Activated CD4-positive, alpha-beta T cell treated with anti-CD3 and anti-CD28 coated beads, Interleukin-2, amount 10 ng/mL, durations not matched to agents 24 days and 14 days (primary cell): ENCODE measurements at places on chromosomes 3 and 15. TPM values are rescaled to one million over a fixed set of nuclear protein-coding genes. Genes with fewer than 3 reads are reported as not detected.
A peak's percentile ranks its signal among the peaks of the same experiment; 100 is the strongest.

Gene IL20RB
- 1.5 and 1.8 TPM in 2 replicates for total RNA-seq

Gene LIPC
- 0.80 and 0.93 TPM in 2 replicates for total RNA-seq

- no peak overlapping the region for H3K27ac ChIP-seq
- H3K27me3 ChIP-seq, result peaks cover 12% of the 10 kb centered on the region
- H3K4me3 ChIP-seq, result no peak overlapping the region
Measured at GRCh38 chr3:41033956-41034519, 165.3 kb upstream of the CTNNB1 start.

GRCh38 chr3:49173116-49173791 is 1.9 kb downstream of the KLHDC8B start:
- H3K27ac ChIP-seq, result no peak overlapping the region
- no peak for DNase-seq

- H3K4me3 ChIP-seq, result no peak overlapping the region
- H3K4me1 ChIP-seq, result peaks cover 43% of the 10 kb centered on the region
- peaks cover 2% of the 10 kb centered on the region for H3K36me3 ChIP-seq
- H3K27ac ChIP-seq, result no peak overlapping the region
- peaks cover 2% of the 10 kb centered on the region for H3K27me3 ChIP-seq
- no peak for DNase-seq
Measured at GRCh38 chr3:143851331-143852017, 3.2 kb upstream of the SLC9A9 start.

Gene AP3B2
- total RNA-seq, result not detected in 2 replicates

DNA sequence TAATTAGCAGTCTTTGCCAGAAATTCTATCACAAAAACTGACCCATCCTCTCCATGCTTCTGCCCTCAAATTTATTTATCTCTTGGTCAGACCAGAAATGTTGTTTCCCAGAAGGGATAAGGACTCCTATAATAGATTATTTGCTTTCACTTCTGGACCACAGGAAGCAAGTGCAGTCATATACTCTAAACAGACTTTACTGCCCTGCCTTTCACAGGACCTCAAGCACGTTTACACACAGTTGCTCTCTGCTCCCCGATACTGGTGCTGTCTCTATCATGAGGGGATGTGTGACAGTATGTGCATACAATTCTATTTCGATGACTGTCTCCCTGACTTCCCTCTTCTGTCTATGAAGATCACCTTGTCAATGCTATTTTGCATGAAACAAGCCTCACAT is 205.5 kb upstream of the TGFBR2 start:
- H3K36me3 ChIP-seq, result peaks cover 2% of the 10 kb centered on the region
- DNase-seq, result no peak
- peaks cover 11% of the 10 kb centered on the region for H3K4me1 ChIP-seq
- peaks cover 1% of the 10 kb centered on the region for H3K27me3 ChIP-seq
- no peak overlapping the region for H3K27ac ChIP-seq
- no peak overlapping the region for H3K4me3 ChIP-seq

- H3K36me3 ChIP-seq, result no peaks in the 10 kb centered on the region
- H3K4me3 ChIP-seq, result no peak overlapping the region
- no peak overlapping the region for H3K27ac ChIP-seq
- peak; percentile 90 for DNase-seq
Measured at GRCh38 chr3:42539871-42540714, 37.6 kb downstream of the VIPR1 start.

DNA sequence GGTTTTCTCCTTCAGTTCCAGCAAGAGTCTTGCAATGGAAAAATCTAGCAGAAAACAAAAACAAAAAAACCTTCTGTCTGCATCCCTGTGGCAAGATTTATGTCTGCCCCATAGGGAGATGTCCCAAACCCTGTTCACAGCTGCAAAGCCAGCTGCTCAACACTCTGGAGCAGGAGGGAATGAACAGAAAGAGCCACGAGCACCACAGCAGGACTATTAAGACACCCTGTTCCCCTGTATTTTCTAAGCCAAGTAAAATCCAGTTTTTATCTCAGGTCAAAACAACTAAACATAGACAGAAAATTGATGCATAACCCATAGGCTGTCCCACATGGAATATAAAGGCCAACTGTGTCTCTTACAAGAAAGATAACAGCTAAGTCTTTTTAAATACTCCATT is 357.9 kb downstream of the LSAMP start:
- no peak overlapping the region for H3K27ac ChIP-seq
- H3K4me3 ChIP-seq, result no peak overlapping the region
- no peaks in the 10 kb centered on the region for H3K4me1 ChIP-seq

Gene CSTA
- total RNA-seq, result not detected in 2 replicates

GRCh38 chr15:51103330-51103729 is 8.6 kb upstream of the TNFAIP8L3 start:
- peaks cover 57% of the 10 kb centered on the region for H3K27me3 ChIP-seq
- no peak for DNase-seq
- no peak overlapping the region for H3K27ac ChIP-seq
- no peak overlapping the region for H3K4me3 ChIP-seq

DNA sequence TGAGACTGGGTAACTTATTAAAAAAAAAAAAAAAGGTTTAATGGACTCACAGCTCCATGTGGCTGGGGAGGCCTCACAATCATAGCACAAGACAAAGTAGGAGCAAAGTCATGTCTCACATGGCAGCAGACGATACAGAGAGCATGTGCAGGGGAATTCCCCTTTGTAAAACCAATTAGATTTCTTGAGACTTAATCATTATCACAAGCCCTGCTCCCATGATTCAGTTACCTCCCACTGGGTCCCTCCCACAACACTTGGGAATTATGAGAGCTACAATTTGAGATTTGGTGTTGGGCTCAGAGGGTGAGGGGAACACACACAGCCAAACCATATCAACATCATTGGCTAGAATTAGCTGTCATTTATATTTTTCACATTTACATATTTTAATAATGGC is 221.0 kb downstream of the RSRC1 start:
- no peaks in the 10 kb centered on the region for H3K4me1 ChIP-seq
- H3K27ac ChIP-seq, result no peak overlapping the region
- no peaks in the 10 kb centered on the region for H3K36me3 ChIP-seq
- no peaks in the 10 kb centered on the region for H3K27me3 ChIP-seq
- no peak overlapping the region for H3K4me3 ChIP-seq
- no peak for DNase-seq

DNA sequence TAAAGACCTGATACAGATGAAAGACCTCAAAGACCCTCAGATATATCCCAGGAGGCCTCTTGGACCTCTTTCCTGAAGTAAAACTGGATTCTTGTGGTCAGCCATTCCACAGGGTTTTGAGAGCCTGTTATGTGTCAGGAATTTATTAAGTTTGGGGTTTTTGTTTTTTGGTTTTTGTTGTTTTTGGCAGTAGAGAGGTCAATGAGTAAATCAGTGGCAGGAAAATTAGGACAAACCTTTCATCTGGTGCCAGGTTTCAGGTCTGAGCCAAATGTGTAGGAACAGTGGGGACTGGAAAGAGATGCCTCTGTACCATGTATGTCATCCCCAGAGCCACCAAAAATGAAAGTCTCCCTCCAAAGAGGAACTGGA is 520.4 kb upstream of the MDFIC2 start:
- no peaks in the 10 kb centered on the region for H3K4me1 ChIP-seq
- DNase-seq, result no peak
- H3K36me3 ChIP-seq, result no peaks in the 10 kb centered on the region
- H3K27ac ChIP-seq, result no peak overlapping the region
- no peak overlapping the region for H3K4me3 ChIP-seq

GRCh38 chr15:75030023-75030413 is 6.6 kb downstream of the PPCDC start:
- DNase-seq, result no peak
- no peak overlapping the region for H3K4me3 ChIP-seq
- peaks cover 9% of the 10 kb centered on the region for H3K36me3 ChIP-seq
- H3K27ac ChIP-seq, result no peak overlapping the region

DNA sequence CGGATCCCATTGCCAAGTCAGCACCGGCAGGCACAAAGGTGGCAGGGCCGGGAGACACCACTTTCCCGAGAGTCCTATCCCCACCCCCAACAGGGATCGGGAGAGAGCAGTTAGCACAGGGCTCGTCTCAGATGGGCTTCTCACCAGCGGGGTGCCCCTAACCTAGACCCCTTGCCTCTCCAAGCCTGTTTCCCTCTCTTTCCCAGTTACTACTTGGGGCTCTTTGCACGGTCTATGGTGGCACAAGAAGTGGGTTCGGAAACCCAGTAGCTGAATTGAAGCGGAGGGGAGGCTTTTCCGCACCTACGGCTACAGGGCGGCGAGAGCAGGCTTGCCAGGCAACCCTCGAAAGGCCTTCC is 383 bp upstream of the EFCC1 start:
- no peak for DNase-seq
- no peak overlapping the region for H3K27ac ChIP-seq
- peaks cover 50% of the 10 kb centered on the region for H3K27me3 ChIP-seq
- no peaks in the 10 kb centered on the region for H3K36me3 ChIP-seq
- peaks cover 34% of the 10 kb centered on the region for H3K4me1 ChIP-seq

DNA sequence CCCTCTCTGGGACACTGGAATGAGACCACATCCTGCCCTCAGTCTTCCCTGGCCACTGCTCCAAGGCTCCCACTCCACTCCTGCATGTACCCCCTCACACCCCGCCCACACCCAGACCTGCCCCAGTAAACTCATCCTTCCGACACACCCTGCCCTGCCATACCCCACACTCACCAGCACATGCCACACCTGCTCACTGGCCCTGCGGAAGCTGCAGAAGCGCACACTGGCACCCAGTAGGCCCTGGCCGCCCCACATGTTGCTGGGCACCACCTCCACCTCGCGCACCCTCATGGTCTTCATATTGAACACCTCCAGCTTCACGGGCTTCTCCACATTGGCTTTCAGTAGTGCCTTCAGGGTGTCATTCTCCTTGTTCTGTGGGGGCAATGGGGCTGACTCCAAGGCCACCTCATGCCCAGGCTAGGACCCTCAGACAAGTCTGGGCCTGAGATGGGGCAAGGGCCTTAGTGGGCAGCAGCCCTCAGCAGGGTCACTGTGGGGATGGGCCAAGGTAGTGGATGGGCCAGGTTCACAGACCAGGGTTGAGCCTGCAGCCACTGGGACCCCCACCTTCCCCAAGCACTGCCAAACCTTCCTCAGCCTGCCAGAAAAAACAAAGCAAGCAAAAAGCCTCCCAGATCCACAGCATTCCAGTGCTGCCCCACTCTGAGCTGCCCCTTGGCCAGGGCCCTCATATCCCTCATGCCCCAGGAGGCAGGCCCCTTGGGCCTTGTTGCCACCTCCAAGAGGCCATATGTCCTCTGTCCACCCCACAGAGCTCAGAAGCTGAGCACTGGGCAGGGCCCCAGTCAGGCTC is 4.7 kb downstream of the GORASP1 start:
- H3K27ac ChIP-seq, result no peak overlapping the region
- peaks cover 42% of the 10 kb centered on the region for H3K4me1 ChIP-seq
- no peak overlapping the region for H3K4me3 ChIP-seq
- peaks cover 8% of the 10 kb centered on the region for H3K36me3 ChIP-seq
- H3K27me3 ChIP-seq, result no peaks in the 10 kb centered on the region

- no peaks in the 10 kb centered on the region for H3K36me3 ChIP-seq
- H3K27me3 ChIP-seq, result peaks cover 39% of the 10 kb centered on the region
- no peak overlapping the region for H3K27ac ChIP-seq
- DNase-seq, result no peak
Measured at GRCh38 chr3:25426408-25426807, 1.7 kb upstream of the RARB start.

GRCh38 chr3:145197051-145197820 is 963.7 kb downstream of the PLOD2 start:
- H3K4me3 ChIP-seq, result no peak overlapping the region
- no peak for DNase-seq
- no peaks in the 10 kb centered on the region for H3K36me3 ChIP-seq
- H3K27me3 ChIP-seq, result no peaks in the 10 kb centered on the region
- no peak overlapping the region for H3K27ac ChIP-seq

- H3K27ac ChIP-seq, result no peak overlapping the region
- H3K4me3 ChIP-seq, result no peak overlapping the region
- no peaks in the 10 kb centered on the region for H3K4me1 ChIP-seq
- H3K36me3 ChIP-seq, result no peaks in the 10 kb centered on the region
Measured at GRCh38 chr3:65251375-65251774, 563.6 kb upstream of the ADAMTS9 start.

DNA sequence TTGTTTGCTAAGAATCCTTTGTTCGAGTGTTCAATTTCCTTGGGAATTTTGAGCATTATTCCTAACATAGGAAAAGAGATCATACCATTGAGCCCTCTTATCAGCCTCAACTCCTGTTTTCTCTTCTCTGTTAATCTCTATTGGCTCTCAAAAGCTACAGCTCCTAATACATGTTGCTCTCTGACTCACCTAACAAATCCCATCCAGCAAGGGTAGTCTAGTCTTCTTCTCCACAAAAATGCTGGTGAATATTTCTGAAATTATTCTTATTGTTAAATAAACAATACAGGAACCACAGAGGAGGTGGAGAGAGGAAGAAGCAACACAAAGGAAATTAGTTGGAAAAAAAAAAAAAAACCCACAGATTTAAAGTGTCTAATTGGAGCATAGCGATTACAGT is 325.8 kb upstream of the NAALADL2 start:
- H3K27me3 ChIP-seq, result no peaks in the 10 kb centered on the region
- no peak overlapping the region for H3K27ac ChIP-seq
- H3K36me3 ChIP-seq, result no peaks in the 10 kb centered on the region

- H3K27me3 ChIP-seq, result no peaks in the 10 kb centered on the region
- H3K27ac ChIP-seq, result no peak overlapping the region
- peaks cover 14% of the 10 kb centered on the region for H3K36me3 ChIP-seq
Measured at GRCh38 chr15:52652286-52652685, 26.9 kb downstream of the ATOSA start.

Gene CELF6
- total RNA-seq, result 0.19 and 0.21 TPM in 2 replicates

DNA sequence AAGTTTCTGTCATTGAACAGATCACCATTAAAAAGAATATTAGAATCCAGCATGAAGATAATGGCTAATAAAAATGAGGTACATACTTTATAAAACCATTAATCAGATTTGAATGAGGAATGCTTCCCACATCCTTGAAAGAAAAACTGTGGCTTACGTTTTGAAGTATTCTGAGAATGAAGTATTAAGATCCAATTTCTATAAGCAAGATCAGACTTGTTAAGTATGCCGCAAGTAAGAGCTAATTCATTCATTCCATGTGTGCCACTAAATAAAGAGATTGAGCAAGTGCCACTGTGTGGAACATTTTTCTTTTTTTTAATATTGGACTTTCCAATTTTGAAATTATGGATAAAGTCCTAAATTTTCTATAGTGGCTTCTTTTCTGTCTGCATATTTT is 30.6 kb downstream of the NMD3 start:
- peaks cover 56% of the 10 kb centered on the region for H3K36me3 ChIP-seq
- no peak for DNase-seq
- no peaks in the 10 kb centered on the region for H3K27me3 ChIP-seq
- peaks cover 4% of the 10 kb centered on the region for H3K4me1 ChIP-seq

Gene FBXO40
- not detected in 2 replicates for total RNA-seq

Gene PLSCR5
- not detected in 2 replicates for total RNA-seq
